HFFc6 (cell line): ENCODE measurements at places on chromosomes 13 and 19.

- no peak for DNase-seq
Observed at GRCh38 chr13:25659091-25659795, 287.5 kb downstream of the ATP8A2 start.

DNA sequence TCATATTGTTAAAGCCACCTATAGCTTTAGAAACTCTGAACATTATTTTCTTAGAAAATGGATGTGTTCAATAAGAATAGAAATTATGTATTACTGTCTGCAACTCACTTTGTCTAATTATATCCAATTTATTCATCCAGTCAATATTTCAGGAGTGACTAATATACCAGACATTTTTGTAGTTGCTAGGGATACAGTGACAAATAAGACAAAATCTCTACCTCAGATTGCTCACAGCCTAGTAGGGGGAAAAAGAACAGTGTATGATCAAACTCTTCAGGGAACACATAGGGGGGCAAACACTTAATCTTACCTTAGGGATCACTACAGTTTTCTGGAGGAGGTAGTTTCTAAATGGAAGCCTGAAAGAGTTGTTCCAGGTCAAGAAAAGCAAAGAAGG, 8.6 kb downstream of the BRCA2 start:
- peak; percentile 78 for DNase-seq

- DNase-seq = no peak
Observed at GRCh38 chr19:18020212-18021085, 12.5 kb downstream of the ARRDC2 start.

DNA sequence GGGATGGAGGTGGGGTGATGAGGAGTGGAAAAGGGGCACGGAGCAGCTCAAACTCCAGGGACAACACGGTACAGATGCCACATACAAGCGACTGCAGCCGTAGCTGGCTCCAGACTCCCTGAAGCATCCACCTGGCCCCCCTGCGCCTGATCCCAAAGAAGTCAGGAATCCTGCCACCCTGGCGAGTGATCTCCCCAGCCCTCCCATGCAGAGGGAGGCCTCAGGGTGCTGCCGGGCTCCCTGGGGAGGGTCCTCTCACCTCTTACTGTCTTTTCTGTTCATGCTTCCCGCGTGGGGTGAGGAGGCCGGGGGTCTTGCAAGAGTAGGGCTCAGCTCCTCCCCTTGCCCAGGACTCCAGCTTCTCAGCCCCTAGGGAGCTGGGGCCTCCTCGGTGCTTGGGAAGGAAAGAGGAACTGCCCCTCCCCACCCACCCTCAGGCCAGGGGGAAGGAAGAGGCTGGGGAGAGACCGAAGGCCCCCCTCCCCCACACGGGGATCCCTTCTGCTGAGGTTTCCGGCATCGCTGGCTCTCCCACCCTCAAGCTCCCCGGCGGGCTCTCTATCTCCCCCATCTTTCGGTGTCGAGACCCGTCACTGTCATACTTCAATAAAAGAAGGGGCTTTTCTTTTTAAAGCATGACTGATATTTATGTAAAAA, at the start of gene RASGRP4:
Gene RASGRP4 (minus strand): TSS at position 410 of the 657 bp plus-strand sequence. CDS start 128 bp downstream, at position 282.
- no peak for DNase-seq

GRCh38 chr13:38785042-38785441, 98.2 kb downstream of the FREM2 start:
- DNase-seq = no peak

DNA sequence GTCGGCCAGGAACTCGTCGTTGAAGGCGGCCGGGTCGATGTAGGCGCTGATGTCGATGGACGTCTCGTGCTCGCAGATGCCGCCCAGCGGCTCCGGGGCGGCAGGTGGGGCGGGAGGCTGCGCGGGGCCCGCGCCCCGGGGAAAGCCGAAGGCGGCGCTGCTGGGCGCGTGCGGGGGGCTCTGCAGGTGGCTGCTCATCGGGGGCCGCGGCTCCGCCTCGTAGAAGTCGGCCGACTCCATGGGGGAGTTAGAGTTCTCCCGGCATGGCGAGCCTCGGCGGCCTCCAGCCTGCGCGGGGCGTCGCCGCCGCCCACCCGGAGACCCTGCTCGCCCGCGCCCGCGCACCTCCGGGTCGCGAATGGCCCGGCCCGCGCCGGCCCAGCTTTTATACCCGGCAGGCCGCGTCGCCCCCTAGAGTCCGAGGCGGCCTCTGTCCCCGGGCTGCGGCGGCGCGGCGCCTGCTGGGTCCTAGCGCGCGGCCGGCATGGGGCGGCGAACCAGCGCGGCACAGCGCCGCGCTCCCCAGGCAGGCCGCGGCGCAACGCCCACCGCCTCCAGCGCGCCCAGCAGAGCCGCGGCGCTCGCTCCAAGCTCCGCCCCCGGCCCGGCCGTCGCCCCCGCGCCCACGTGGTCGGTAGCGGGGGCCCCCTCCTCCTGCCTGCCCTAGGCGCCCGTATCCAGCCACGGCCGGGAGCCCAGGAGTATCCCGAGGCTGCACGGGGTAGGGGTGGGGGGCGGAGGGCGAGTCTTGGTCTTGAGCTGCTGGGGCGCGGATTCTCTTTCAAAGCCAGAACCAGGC, at the start of gene CEBPA:
Gene CEBPA (minus strand): TSS at position 360 of the 799 bp plus-strand sequence. CDS start 120 bp downstream, at position 240.
- DNase-seq = peak; percentile 34

DNA sequence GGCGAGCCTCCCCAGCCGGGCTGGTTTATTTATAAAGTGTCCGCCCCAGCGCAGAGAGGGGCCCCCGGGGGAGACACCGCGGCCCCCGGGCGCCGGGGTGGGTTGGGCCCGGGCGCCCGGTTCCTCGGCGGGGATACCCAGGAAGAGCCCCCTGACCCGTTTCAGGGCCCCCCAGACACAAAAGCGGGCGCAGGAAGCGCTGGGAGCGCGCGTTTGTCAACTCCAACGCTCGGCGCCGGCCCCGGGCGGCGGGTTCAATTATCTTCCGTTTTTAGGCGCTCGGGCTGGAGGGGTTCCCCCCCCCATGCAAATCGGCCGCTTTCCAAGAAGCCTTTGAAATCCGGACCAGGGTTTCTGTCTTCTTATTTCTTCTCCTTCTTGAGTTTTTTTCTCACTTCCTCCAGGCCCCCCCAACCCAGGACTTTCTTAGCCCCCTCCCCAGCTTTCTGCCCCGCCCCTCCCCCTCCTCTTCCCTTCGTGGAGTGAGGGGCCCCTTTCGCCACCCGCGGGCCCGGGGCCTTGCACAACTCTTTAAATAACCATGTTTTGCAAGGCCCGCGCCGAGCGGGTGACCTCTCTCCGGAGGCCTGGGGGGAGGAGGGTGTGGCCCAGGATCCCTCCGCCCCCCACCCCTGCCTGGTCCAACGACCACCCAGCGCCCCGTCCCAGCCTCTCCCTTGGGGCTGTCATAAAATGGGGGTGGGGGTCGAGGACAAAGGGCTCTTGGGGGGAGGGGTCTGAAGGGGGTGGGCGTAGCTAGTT, 935 bp downstream of the ARID3A start:
- DNase-seq = no peak

- no peak for DNase-seq
Observed at GRCh38 chr13:20028953-20029352, 70.4 kb downstream of the ZMYM2 start.

GRCh38 chr19:41161903-41162302, 31.1 kb upstream of the CYP2S1 start:
- DNase-seq = no peak

- DNase-seq = no peak
Observed at GRCh38 chr19:4386041-4386782, 14.1 kb downstream of the SH3GL1 start.

DNA sequence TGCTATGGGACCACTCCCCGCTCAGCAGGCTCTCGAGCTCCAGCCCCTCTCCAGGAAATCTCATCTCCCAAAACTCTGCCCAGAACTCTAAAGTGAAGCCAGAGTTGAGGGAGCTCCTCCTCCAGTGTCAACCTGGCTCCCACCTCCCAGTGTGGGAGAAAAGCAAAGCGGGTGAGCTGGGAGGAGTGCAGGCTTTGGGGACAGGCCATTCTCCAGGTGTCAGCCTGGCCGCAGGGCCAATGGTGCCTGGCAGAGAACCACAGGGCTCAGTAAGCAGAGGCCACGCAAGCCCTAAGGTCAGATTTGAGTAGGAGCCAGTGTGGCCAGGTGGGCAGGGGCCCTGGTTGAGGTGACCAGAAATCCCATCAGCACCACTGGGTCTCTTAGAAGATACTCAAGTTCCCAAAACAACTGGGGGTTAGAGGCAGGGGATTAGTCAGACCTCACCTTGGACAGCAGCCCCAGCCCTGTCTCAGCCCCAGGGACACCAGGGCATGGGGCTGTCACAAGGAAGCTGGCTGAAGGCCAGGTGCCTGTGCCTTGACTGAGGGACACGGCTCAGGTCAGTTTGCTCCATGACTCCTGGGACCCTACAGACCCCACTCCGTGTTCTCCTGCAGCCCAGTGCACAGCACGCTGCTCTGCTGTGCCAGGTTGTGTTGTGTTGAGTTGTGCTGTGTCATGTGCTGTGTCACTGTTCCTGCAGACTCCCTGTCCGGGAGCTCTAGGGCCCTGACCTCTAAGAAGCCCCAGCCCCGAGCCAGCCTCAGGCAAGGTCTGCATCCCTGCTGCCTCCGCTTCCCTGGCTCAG, 2.8 kb upstream of the ZNF181 start:
- DNase-seq = no peak

- peak; percentile 45 for DNase-seq
Observed at GRCh38 chr19:49937750-49938381, 8.6 kb upstream of the NUP62 start.

DNA sequence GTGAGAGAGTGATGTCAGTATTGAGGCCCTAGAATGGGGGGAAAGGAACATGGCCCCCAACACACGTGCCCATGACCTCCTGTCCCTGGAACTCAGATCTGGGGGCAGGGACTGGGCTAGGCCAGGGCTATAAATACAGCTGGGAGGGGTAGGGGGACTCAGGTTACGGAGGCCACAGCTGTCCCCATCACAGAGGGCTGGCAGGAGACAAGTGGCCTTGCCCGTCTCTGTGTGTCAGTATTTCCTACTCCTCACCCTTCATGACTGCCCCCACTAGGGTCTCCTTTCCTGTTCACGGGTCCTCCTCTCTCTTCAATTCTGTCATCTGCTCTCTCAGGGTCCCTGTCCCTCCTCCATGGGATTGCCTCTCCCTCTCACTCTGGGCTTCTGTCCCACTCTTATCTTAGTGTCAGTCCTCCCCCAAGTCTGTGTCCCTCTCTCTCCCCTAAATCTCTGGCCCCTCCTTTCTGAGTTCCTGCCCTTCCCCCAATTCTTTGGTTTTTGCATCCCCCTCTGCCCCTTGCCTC, 687 bp upstream of the HRC start:
- DNase-seq = no peak

GRCh38 chr13:111472083-111472482, 151.6 kb downstream of the TEX29 start:
- no peak for DNase-seq

DNA sequence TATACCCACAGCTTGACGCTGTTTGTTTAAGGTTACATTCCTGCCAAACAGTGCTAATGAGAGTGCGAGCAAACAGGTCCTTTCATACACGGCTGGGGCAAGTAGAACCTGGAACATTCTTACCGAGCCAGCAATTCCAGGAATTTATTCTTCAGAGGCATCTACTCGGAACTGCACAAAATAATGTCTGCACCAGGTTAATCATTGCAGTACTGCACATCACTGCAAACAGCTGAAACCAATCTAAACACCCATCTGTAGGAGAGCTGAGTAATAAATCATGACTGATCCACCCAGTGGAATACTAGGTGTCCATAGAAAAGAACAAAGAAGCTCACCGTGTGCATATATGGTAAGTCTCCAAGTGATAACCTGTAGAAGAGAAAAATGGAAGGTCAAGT, 1.2 kb upstream of the ZNF579 start:
- DNase-seq = no peak

DNA sequence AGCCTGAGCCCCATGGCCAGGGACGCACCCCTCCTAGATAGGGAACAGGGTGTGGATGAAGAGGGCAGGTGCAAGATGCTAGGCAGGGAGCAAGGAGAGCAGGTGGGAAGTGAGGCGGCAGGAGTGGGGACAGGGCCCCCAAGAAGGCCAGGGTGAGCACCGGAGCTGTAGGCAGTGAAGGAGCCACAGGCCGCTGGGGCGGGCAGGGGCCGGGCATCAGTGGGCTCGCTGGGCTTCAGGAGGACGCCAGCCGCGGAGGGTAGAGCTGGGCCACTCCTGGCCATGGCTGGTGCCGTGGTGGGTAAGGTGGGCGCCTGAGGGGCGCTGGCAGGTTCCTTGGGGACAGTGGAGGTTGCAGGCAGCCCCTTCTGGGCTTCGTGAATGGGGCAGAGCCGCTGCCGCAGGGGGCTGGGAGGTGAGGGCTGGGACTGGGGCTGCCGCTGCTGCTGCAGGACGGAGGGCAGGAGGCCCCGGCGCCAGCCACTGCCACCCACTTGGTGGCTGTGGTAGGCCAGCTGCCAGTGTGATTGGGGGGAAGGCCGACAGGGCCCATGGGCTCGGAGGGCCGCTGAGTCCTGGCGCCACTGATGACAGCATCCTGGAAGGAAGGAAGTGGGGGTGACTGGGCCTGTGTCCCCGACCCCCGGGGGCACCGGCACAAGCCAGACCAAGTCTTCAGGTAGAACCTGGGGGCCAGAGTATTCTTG, 2.1 kb downstream of the NKPD1 start:
- DNase-seq = no peak

- no peak for DNase-seq
Observed at GRCh38 chr13:57582032-57582431, 49.5 kb upstream of the PCDH17 start.

GRCh38 chr13:50359041-50359367, 343.8 kb downstream of the KCNRG start:
- no peak for DNase-seq
